ENCODE measurements at places on chromosomes 16 and 17.

GRCh38 chr16:2514333-2515179 lies 804 bp downstream of the ATP6V0C start:
- no peak for DNase-seq

- no peak for DNase-seq
Measured at GRCh38 chr17:5874486-5874885, 195.7 kb upstream of the WSCD1 start.

DNA sequence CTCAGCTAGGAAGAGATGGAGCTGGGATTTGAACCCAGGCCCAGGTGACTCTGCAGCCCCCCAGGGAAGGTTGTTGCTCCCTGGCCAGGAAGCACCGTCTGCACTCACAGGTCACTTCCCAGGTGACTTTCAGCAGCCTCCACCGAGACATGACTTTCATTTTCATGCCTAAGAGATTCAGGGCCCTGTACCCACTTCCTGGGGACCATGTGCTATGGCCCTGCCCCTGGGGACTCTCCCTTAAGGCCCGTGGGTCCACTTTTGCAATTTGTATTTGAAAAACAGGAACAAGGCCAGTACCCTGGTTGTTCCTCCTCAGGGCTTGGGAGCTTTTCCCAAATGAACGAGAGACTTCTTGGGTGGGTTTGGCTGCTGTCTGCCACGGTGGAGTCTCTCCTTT lies 191.0 kb downstream of the IRF8 start:
- no peak for DNase-seq

DNA sequence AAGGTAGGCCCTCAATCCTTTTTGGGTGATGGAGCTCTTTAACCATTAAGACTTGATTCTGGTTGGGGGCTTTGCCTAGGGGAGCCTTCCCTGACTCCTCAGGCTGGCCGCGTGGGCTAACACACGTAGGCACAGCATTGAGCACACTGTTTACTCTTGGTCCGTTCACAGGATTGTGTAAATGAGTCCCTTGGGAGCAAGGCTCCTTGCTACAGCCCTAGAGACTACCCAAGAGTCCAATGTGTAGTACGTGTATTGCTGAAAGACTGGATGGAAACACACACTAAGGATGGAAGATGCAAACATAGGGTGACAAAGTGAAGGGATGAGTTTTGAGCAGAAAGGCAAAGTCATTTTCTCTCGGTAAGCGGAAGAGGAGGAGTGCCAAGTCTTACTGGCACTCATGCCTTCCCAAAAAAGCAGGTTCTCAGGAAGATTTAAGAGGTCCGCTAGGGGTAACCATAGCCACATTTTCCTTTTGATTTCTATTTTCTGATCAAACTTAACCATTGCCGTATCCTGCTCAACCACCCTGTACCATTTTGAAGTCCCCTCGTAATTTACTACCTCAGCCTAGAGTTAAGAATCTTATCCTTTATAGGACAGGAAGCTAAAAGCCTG lies 911 bp upstream of the ITGA2B start:
- peak; percentile 59 for DNase-seq

GRCh38 chr16:2799205-2799858 lies 1.1 kb downstream of the PRSS41 start:
- DNase-seq = no peak

GRCh38 chr16:69412287-69412686 lies 12.1 kb upstream of the CYB5B start:
- DNase-seq = no peak

DNA sequence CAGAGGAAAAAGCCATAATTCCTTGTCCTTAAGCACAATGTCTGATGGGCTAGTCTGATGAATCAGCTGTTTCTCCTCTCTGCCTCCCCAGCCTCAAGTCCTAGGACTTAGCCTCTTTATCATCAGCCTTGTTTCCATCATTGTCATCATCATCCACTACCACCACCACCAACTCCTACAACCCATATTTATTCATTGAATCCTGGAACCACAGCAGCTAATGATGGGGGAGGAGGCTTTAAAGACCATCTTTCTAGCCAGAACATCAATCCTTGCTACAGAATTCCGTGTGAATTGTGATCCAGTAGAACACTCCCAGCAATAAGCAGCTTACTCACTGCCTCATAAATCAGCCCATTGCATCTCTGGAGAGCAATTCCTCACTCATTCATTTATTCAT lies 97.6 kb upstream of the TMEM132E start:
- no peak for DNase-seq

DNA sequence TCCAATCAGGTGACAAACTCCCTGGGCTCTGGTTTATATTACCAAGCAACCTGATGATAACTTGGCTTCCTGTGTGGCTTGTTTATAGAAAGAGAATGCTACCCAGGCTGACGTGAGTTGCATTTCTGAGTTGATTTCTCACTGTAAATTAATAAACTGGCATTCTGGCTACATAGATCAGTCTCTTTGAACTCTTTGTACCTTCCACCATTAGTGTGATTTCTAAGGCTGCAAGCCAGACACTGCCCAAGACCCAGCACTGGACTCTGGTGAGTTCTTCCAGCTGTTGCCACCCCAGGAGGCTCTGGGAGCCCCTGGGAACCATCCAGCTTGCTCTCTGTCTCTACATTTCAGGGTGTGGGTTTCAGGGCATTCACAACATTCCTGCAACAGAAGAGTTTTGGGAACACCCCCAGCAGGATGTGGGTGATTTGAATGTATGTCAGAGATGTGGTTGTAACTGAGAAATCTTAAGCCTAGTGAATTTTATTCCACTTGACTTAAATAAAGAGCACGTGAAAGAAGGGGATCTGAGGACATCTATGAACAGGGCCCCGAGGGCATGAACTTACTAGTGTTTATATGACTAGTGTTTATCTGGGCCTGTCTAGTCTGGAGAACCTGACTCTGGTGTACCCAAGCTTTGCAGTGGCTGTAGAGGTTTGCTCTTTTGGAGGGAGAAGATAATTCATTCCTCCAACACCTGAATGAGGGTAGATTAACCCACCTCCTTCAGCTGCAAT lies 30.3 kb upstream of the LRRC37A start:
- DNase-seq = peak; percentile 35

- no peak for DNase-seq
Measured at GRCh38 chr16:80006241-80007215, 406.0 kb upstream of the MAF start.

GRCh38 chr17:79574656-79575055 lies 36.2 kb downstream of the RBFOX3 start:
- DNase-seq = no peak

DNA sequence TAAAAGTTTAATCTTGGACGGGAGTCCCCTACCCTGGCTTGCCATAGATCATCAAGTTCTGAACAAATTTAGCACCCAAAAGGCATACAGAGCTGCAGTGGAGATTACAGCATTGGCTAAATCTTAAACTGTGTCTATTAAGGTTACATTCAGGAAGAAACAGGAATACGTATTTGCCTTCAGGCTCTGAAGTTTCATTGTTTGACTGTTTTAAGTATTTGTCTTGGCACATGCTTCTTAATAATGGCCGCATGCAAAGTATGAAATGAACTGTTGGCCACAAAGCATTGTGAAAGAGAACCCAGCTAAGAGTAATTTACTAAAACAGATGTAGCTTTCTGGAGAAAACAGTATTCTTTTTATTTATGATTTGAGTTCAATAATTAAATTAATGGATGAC lies 63.9 kb upstream of the CNEP1R1 start:
- DNase-seq = no peak

GRCh38 chr16:86069736-86070298 lies 170.9 kb downstream of the IRF8 start:
- no peak for DNase-seq

DNA sequence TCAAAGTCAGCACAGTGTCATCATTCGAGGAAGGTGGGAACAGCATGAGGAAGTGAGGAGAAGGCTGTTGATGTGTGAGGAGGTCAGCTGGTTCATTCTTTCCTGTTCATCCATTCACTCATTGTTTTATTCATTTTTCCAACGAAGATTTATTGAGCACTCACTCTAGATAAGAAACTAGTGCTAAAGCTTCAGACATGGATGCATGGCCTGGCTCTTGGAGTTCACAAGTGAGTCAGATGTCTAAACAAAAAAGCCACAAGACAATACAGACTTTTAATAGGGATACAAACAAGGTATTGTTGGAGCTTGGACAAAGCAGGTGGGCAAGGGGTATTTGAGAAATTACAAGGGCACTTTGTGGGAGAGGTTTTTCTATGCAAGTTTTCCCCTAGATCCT lies 31.3 kb upstream of the MPHOSPH6 start:
- DNase-seq = no peak

DNA sequence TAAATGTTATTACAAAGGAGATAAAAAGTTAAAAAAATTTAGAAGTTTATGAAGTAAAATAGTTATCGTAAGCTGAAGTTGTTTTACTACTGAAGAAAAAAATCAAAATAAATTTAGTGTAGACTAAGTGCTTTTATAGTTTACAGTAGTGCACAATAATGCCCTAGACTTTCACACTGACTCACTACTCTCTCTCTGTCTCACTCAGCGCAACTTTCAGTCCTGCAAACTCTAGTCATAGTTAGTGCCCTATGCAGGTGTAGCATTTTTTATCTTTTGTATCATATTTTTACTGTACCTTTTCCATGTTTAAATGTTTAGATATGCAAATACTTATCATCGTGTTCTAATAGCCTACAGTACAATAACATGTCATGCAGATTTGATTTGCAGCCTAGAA lies 17.7 kb upstream of the TOM1L1 start:
- DNase-seq = no peak

DNA sequence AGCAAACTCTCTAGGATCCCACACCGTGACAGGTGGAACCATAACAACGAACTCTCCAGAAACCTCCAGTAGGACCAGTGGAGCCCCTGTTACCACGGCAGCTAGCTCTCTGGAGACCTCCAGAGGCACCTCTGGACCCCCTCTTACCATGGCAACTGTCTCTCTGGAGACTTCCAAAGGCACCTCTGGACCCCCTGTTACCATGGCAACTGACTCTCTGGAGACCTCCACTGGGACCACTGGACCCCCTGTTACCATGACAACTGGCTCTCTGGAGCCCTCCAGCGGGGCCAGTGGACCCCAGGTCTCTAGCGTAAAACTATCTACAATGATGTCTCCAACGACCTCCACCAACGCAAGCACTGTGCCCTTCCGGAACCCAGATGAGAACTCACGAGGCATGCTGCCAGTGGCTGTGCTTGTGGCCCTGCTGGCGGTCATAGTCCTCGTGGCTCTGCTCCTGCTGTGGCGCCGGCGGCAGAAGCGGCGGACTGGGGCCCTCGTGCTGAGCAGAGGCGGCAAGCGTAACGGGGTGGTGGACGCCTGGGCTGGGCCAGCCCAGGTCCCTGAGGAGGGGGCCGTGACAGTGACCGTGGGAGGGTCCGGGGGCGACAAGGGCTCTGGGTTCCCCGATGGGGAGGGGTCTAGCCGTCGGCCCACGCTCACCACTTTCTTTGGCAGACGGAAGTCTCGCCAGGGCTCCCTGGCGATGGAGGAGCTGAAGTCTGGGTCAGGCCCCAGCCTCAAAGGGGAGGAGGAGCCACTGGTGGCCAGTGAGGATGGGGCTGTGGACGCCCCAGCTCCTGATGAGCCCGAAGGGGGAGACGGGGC lies 1.3 kb downstream of the SPN start:
- DNase-seq = peak; percentile 74

DNA sequence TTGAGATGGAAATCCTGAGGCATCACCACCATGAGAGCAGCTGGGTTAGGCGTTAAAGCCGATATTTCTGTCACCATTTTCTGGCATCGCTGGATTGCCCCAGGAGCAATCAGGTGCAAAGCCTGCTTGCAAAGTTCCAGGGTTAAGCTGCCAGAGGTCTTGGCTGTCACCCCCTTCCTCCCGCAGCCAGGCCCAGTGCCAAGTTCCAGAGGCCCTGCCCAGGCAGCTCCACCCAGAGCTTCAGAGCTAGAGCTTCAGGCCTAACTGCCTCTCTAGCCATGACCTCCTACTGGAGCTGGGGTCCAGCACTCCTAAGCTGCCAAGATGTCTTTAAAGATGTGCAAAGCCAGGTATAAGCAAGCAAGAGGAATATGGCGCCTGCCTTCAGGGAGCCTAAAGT lies 8.8 kb upstream of the TMEM238L start:
- peak; percentile 59 for DNase-seq

GRCh38 chr17:81245024-81245664 lies 6.0 kb downstream of the NDUFAF8 start:
- no peak for DNase-seq

DNA sequence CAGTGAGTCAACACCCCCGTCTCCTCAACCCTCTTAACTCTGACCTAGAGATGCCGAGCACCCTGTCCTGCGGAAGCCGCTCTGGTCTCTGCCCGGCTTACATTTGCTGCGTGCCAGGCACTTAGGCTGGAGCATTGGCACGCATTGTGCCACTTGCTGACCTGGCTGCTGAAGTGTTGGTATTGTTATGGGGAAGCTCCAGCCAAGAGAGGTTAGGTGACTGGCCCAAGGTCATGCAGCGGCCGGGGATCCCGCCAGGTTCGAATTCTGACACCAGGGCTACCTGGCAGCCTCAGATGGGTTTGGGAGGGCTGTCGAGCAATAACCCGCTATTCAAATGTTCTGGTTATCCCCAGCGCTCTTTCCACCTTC lies 5.0 kb upstream of the HSD17B1 start:
- DNase-seq = no peak

GRCh38 chr17:45200701-45201100 lies 21.0 kb upstream of the FMNL1 start:
- DNase-seq = peak; percentile 41

GRCh38 chr17:30292286-30292858 lies 628 bp upstream of the BLMH start:
- peak; percentile 64 for DNase-seq

DNA sequence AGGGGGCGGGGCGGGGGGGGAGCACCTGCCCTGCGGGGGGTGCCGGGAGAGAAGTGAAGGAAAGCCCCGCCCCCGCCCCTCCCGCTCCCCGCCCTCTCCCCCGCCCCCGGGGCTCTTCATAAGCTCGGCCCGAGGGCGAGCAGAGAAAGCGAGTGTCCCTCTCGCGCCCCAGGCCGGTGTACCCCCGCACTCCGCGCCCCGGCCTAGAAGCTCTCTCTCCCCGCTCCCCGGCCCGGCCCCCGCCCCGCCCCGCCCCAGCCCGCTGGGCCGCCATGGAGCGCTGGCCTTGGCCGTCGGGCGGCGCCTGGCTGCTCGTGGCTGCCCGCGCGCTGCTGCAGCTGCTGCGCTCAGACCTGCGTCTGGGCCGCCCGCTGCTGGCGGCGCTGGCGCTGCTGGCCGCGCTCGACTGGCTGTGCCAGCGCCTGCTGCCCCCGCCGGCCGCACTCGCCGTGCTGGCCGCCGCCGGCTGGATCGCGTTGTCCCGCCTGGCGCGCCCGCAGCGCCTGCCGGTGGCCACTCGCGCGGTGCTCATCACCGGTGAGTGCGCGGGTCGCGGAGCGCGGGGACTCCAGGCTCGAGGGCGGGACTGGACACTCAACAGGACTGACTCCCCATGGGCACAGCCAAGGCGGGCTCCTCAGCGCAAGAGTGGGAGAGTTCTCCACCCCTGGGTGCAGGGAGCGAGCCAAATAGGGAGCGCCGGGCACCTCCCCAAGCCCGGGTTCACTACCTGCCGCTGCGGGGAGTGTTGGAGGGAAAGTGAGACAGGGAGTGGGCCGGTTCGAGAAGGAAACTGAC lies at the start of gene HSD11B2:
Gene HSD11B2, plus strand, starts transcription at position 145 of the 798 bp plus-strand sequence. Its CDS starts 128 bp downstream, at position 273.
- peak; percentile 62 for DNase-seq

- DNase-seq = no peak
Measured at GRCh38 chr17:16926571-16927451, 45.1 kb downstream of the TNFRSF13B start.

Data from hematopoietic multipotent progenitor cell treated with erythropoietin and hydrocortisone succinate and interleukin-3 and kit ligand, for 6 days (in vitro differentiated cells).